ENCODE measurements at places on chromosomes 5 and 9.

GRCh38 chr5:57450991-57451876 is 31.4 kb downstream of the ACTBL2 start:
- no peak for DNase-seq

- no peak for DNase-seq
These were observed 291.2 kb upstream of the PTPRD start for GRCh38 chr9:10903969-10904368.

GRCh38 chr5:37776826-37777225 is 63.0 kb downstream of the GDNF start:
- DNase-seq: no peak

GRCh38 chr5:25119650-25120049 is 474.9 kb upstream of the CDH10 start:
- DNase-seq: no peak

DNA sequence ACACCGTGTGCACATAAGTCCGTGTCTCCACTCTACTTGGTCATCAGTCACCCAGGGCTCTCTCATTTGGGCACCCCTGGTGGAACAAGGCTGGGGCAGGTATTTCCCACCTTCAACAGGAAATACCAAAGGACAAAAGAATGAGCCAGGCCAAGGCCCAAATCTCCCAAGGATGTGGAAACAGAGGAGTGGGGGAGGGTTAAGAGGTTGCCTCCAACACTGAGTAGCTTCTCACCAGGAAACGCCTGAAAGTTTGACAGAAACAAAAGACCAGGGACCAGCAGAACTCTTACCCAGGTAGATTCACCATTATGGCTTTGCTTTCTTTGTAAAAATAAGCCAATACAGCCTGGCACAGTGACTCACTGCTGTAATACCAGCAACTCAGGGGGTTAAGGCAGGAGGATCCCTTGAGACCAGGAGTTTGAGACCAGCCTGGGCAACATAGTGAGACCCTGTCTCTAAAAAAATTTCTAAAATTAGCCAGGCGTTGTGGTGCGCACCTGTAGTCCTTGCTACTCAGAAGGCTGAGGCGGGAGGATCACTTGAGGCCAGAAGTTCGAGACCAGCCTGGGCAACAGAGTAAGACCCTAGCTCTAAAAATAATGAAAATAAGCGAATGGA is 12.7 kb downstream of the SLC1A3 start:
- DNase-seq: no peak

- DNase-seq: no peak
These were observed 1079.9 kb upstream of the C9orf72 start for GRCh38 chr9:28653216-28653615.

DNA sequence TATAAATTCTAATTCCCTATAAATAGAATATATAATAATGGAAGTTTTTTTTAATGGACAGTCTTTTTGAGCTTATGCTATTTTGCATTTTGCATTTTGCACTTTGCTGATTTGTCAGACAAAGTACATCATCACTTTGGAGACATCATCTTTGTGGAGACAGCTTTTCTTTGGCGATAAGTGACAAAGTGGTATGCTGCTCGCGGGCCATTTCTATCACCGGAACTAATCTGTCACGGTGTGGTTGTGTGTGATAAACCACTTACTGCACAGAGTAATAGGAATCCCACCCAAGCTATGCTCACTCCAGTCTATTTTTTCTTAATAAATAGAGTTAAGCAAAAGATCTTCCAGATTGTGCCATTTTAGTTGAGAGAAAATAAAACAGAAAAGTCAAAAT is 133.1 kb downstream of the MACIR start:
- DNase-seq: no peak

DNA sequence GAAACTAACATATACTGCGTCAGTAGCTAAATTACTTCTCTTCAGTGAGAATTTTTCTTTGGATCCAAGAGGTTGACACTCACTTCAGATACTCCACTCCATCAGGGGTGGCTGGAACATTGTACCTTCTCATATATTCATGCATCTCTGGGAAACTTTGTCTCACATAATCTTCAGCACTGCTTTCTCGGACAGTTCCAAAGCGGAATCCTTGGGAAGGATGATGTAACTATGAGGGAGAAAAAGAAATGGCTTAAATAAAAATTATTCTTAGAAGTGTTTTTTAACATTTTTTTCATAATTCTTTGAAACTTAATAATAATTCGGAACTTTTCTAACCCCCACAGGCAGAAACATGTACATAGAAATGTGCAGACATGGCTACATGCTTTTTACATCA is 33.4 kb upstream of the PPP3R2 start:
- no peak for DNase-seq

DNA sequence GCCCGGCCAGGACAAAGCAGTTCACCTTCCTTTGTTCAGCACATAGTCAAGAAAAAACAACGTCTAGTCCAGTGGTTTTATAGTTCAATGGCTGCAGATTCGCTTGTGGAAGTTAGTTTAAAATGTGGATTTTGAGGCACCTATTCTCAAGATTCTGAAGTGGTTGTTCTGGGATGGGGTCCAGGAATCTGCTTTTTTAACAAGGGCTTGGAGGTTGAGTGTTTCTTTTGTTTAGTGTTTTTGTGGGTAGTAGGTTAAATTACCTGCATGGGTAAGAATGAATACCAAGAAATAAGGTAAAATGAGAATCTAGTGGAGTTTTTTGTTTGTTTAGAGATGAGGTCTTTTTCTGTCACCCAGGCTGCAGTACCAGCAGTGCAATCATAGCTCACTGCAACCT is 28.4 kb upstream of the NADK2 start:
- DNase-seq: no peak

DNA sequence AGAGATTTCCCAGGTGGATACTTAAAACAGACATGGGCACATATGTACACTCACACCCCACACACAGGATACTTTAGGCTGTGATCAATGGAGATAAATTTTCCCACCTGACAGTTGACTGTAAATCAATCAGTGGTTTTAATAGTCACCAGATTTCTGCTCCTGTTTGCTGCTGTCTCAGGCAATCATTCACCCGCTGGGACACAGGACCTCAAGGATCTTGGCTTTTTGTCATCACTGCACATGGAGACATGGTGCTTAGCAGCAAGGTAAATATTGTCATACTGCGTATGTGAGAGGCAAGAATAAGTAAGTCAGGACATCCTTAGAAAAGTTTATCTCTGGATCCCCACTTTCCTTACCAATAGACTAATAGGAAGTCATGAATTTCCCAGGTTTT is 60.8 kb upstream of the KLF9 start:
- no peak for DNase-seq

- no peak for DNase-seq
These were observed 36.4 kb downstream of the ERAP1 start for GRCh38 chr5:96771395-96771794.

GRCh38 chr9:123375469-123376132 is 19.6 kb downstream of the CRB2 start:
- DNase-seq: no peak

GRCh38 chr5:73424556-73424977 is 24.0 kb downstream of the FOXD1 start:
- DNase-seq: no peak

GRCh38 chr9:126915846-126916543 is 1.4 kb downstream of the RALGPS1 start:
- no peak for DNase-seq

GRCh38 chr9:131031005-131031641 is 22.1 kb downstream of the LAMC3 start:
- no peak for DNase-seq

DNA sequence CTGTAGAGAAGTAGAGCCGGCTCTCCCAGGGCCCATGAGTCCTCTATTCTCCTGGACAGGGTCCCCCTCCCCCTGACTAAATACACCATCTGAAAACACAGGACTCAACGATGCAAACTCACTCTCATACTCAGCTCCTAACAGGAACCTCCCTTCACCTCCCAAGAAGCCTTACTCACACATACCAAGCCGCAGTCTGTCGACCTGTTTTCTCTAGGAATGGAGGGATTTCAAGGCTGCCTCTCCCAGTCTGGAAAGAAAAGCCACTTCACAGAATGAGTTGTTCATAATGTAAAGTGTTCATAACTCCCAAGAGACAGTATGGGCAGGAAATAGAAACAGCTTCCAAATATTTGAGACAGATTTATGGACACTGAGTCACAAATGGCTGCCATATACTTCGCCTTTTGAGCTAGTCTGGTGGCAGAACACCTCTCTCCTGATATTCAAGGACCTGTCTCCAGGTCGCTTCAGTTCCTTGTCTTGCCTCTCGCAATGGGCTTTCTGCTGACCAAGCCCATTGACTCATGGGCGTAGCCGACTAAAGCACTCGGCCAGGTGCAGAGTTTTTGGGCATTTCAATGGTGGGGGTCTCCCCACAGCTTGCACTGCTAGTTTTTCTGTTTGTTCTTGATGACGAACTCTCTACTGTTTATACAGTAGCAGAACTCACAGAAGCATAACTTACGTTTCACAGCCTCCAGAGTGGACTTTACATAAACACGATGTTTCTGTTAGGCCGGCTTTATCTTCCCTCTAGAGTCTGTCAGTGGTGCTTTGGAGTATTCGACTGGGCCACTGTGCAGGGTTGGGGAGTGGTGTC is 25.0 kb upstream of the IL17B start:
- no peak for DNase-seq

DNA sequence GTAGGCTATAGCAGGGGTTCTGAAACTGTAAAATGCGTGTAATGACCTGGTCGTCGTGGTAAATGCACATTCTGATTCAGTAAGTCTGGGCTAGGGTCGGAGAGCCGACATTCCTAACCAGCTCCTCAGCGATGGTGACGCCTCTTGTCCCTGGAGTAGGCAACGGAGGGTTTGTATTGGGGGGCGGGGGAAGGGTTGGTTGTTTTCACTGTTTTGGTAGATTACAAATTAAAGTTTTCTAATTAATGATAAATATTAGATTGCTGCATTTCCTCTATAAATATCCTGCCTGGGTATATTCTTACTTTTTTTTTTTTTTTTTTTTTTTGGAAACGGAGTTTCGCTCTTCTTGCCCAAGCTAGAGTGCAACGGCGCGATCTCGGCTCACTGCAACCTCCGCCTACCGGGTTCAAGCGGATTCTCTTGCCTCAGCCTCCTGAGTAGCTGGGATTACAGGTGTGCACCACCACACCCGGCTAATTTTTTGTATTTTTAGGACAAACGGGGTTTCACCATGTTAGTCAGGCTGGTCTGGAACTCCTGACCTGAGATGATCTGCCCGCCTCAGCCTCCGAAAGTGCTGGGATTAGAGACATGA is 566 bp upstream of the ALDH7A1 start:
- no peak for DNase-seq

DNA sequence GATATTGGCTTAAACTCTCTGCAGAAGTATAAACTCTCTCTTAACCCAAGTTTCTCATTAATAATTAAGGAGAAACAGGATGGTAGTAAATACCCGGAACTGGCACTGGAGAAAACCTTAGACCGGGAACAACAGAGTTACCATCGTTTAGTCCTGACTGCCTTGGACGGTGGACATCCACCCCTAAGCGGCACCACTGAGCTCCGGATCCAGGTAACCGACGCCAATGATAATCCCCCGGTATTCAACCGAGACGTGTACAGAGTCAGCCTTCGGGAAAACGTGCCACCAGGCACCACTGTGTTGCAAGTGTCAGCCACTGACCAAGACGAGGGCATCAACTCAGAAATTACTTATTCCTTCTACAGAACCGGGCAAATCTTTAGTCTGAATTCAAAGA is 861 bp downstream of the PCDHGB5 start:
- no peak for DNase-seq

GRCh38 chr5:163727028-163727427 is 221.6 kb downstream of the MAT2B start:
- DNase-seq: no peak

DNA sequence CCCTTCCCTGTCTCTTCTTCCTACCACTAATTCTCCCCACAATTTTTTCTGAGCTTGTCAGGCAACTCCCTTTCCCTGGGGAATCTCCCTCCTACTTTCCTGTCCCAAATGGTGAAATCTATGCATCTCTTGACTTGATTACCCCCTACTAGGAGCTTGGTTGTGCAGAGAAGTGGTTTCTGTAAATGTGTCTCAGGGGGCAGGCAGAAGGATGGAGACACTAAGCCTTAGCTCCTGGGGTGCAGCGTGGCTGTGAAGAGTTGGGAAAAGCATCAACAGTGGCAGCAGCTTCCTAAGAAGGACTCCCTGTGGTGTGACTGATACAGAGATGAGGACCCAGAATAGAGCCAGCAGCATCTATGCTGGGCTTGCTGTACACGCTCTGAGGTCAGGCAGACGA is 62.3 kb downstream of the NRG2 start:
- DNase-seq: no peak

- no peak for DNase-seq
These were observed 511.0 kb downstream of the PRELID2 start for GRCh38 chr5:145324101-145324500.

DNA sequence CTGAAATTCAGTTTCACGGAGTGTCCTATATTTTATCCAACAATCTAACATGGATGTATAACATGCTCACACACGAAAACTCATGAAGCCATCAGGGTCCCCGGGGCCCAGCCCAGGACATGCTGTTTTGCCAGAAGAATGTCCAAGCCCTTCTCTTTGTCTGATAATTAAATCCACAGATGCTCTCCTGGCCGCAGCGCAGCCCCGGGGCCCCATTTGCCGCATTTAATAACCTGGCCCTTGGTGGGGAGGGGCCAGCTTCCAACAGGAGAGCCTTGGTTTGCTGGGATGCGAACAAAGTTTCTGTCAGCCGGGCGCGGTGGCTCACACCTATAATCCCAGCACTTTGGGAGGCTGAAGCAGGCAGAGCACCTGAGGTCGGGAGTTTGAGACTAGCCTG is 30.0 kb downstream of the PLPP7 start:
- no peak for DNase-seq

GRCh38 chr5:149599375-149599774 is 18.1 kb downstream of the ARHGEF37 start:
- no peak for DNase-seq

- DNase-seq: no peak
These were observed 115.8 kb upstream of the RASEF start for GRCh38 chr9:83178717-83179116.

- DNase-seq: no peak
These were observed 47.5 kb downstream of the NKD2 start for GRCh38 chr5:1055896-1056610.

DNA sequence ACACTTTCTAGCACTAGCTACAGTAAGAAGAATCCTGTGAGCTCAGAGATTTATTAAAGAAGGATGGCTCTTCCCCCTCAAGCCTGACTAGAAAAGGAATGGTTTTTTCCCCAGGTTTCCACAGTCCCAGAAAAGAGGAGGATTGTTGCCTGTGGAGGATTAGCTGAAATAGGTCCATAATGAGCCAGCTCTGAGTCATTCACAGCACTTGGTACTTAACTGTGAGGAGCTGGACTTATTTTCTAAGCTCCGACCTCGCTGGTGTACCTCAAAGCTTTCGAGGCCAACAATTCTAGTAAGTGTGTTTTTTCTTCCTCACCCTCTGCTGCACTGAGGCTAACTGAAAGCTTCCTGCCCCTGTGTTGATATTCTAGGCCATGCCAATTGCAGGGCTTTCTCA is 222.5 kb upstream of the IL12B start:
- no peak for DNase-seq

Measured in activated naive CD4-positive, alpha-beta T cell treated with Interleukin-2 at 50 U/mL for 16 hours (primary cell).